ENCODE measurements at places on chromosomes 5 and 9. TPM values are rescaled to one million over a fixed set of nuclear protein-coding genes. Genes with fewer than 3 reads are reported as not detected.

Gene EQTN
- total RNA-seq = not detected

Gene CMBL
- 11.6 TPM for total RNA-seq

Gene MZB1
- not detected for total RNA-seq

Gene QRFP
- total RNA-seq = not detected

Gene PCDHA12
- total RNA-seq = under 0.01 TPM

Gene IQGAP2
- 3.5 TPM for total RNA-seq

Gene FOXD4L3
- total RNA-seq = 0.27 TPM

Gene USP20
- 5.7 TPM for total RNA-seq

Gene SPATA31A3
- not detected for total RNA-seq

Gene N4BP3
- total RNA-seq = 16.0 TPM

Gene SLC36A3
- total RNA-seq = not detected

Gene SAPCD2
- 36.7 TPM for total RNA-seq

Gene SYNPO
- 25.9 TPM for total RNA-seq

Gene TMEM174
- not detected for total RNA-seq

Gene NEUROG1
- total RNA-seq = not detected

Gene HIGD2A
- 37.5 TPM for total RNA-seq

Gene CHMP5
- 77.4 TPM for total RNA-seq

Gene NIPAL4
- not detected for total RNA-seq

Gene LRSAM1
- total RNA-seq = 17.4 TPM

Gene C9orf153
- 0.27 TPM for total RNA-seq

Gene CDKN2A
- 3.9 TPM for total RNA-seq

Gene HBEGF
- 27.8 TPM for total RNA-seq

Gene PAX5
- not detected for total RNA-seq

Gene ADRB2
- 4.1 TPM for total RNA-seq

Gene INSYN2B
- total RNA-seq = 48.7 TPM

Gene GFI1B
- not detected for total RNA-seq

Gene TAF11L8
- not detected for total RNA-seq

Gene NIM1K
- total RNA-seq = not detected

Gene SPATA31D4
- not detected for total RNA-seq

Gene PRUNE2
- 29.1 TPM for total RNA-seq

Gene NMUR2
- not detected for total RNA-seq

Gene DPH7
- total RNA-seq = 22.8 TPM

Gene PDLIM4
- 87.9 TPM for total RNA-seq

Gene LMX1B
- total RNA-seq = not detected

Gene KIF20A
- total RNA-seq = 63.7 TPM

Gene SPINK6
- not detected for total RNA-seq

Gene MYOT
- not detected for total RNA-seq

Gene SCGB3A2
- not detected for total RNA-seq

Gene LRRC19
- total RNA-seq = not detected

Gene RUSC2
- 18.9 TPM for total RNA-seq

Gene PCDHGA12
- 10.8 TPM for total RNA-seq

Gene ROR2
- total RNA-seq = not detected

Gene PRELID1
- 217 TPM for total RNA-seq

Gene PNPLA7
- total RNA-seq = 0.22 TPM

Gene GARIN3
- total RNA-seq = not detected

Gene GPR151
- not detected for total RNA-seq

Gene DDX4
- not detected for total RNA-seq

Gene MAP3K1
- 19.0 TPM for total RNA-seq

Gene HEMGN
- not detected for total RNA-seq

Gene PLEKHG4B
- total RNA-seq = under 0.01 TPM

Gene PCDHGA2
- total RNA-seq = 1.1 TPM

Gene RASGEF1C
- total RNA-seq = not detected

Data from thoracic aorta endothelial cell (primary cell).